DMS 273 treated with DMSO at 0.1 percent for 48 hours (cell line): ENCODE measurements at places on chromosomes 4 and X.

GRCh38 chr4:150942539-150942938 lies 72.5 kb downstream of the LRBA start:
- no peak for DNase-seq

DNA sequence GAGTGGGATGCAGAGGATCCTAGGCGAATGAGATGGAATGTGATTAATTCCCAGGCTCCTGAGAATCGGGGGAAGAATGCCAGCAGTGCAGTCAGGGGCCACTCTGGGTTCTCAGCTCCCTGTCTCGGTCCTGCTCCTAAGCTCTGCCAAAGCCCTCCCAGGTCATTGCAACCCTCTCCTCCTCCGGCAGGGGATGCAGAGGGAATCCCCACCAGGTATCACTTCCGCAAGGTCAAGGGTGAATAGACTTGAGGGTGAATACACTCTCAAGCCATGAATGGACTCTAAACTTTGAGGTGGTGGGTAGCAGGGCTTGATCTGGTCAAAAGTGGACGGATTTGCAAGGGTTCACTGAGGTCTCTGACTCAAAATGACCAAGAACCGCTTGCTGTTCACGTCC lies 139.3 kb upstream of the MXRA5 start:
- no peak for DNase-seq

DNA sequence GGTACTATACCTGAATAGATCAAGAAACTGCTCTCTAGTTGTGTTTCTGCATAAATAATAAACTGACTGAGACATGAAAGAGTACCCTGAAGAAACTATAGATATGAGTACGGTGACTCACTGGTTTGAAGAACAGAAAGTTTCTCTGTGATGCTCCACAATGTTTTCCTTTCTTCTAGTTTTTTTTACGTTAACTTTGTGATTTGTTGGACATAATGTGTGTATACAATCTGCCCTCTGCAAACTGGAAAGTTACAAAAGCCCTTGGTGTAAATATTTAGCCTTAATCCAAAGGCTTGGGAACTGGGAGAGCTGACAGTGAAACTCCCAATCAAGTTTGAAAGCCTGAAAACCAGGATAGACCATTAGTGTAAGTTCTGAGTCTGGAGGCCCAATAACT lies 31.6 kb upstream of the PAPSS1 start:
- no peak for DNase-seq

DNA sequence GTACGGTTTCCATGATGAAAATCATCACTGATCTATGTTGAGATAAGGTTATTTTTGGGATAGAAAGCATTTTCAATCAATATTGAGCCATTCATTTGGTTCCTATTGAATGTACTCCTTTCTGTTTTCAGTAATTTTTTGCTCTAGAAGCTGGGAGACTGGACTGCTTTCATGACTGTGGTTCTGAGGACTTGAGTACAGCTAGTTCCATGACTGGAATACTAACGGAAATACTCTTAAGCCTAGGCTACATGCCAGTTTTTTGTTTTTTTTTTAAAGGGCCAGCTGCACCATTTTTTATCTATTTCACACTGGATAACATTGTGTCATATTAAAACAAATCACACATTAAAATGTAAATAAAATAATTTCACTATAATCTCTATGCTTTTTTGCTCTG lies 16.7 kb downstream of the PRR32 start:
- DNase-seq, result no peak

DNA sequence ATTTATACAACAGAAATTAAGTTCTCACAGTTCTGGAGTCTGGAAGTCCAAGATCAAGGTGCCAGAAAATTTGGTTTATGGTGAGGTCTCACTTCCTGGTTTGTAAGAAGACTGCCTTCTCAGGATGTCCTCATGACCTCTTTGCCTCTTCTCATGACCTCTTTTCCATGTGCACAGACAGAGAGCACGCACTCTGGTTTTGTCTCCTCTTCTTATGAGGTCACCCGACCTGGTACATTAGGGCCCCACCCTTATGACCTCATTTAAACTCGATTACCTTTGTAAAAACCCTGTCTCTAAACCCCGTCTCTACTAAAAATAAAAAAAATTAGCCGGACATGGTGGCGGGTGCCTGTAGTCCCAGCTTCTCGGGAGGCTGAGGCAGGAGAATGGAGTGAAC lies 155.9 kb downstream of the KIT start:
- no peak for DNase-seq

DNA sequence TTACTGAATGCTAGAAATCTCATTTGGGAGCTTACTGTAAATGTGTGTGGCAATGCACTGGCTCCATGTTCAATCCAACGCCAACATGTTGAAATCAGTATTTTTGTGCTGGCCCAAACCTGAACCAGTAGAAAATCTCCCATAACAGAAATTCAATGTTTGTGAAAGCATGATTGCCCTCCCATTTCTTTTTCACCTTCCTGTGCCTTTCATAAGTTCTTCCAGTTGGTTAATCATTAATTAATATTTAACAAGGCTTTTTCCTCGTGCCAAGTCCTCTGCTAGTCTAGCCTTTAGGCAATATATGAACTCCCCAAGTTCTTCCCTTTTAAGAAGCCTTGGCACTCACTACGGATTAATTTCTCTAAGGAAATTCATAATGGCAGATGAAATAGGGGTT lies 1.3 kb upstream of the PLS3 start:
- no peak for DNase-seq

DNA sequence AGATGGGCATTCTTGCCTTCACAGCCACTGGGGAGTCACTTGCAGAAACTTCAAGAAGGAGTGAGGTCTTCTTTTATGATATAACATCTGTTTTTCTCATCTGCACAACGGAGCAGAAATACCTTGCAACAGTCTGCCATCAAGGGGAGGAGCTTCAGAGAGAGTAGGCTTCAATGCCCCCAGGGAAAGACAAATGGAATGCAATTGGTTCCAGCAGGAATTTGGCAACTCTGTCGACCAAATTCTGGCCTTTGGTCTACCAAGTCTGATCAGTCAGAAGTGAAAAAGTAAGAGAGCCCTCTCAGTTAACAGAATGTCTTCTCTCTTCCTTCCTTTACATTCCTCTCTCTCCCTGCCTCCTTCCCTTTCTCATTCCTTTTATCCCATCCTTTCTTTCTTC lies 229.3 kb downstream of the IDS start:
- no peak for DNase-seq

DNA sequence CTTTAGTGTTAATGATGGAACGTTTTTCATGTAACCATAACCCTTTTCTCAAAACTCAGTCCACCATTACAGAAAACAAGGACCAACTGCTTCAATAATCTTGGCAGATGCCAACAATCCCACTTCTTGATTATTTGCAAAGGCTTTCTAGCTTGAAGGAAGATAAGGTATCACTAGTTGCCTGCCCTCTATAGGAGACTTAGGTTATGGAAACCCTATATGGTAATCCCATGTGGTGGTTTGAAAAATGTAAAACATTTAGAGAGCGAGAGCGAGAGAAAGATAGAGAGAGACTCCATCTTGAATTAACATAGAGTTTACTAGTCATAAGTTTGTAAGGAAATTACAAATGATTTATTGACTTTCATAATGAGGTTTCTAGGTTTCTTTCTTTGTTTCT lies 1627.5 kb upstream of the TENM3 start:
- DNase-seq, result no peak

DNA sequence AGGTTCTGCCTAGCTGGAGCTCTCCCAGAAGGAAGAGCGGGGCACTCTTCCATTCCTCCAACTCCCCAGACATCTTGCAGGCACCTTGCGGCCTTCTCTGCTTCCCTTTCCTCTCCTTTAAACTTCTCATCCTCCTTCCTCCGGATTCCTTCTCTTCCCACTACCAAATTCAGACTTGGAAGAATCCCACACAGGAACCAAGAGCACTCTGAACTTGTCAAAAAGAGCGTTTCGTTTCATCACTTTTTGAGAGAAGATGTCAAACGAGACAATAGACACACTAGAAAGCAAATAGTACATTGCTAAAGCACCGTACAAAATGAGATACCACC lies 512 bp upstream of the UCP1 start:
- DNase-seq, result no peak

- no peak for DNase-seq
Observed at GRCh38 chr4:186981161-186981560, 257.5 kb upstream of the FAT1 start.

- no peak for DNase-seq
Observed at GRCh38 chr4:82585690-82586435, 24.1 kb upstream of the TMEM150C start.

DNA sequence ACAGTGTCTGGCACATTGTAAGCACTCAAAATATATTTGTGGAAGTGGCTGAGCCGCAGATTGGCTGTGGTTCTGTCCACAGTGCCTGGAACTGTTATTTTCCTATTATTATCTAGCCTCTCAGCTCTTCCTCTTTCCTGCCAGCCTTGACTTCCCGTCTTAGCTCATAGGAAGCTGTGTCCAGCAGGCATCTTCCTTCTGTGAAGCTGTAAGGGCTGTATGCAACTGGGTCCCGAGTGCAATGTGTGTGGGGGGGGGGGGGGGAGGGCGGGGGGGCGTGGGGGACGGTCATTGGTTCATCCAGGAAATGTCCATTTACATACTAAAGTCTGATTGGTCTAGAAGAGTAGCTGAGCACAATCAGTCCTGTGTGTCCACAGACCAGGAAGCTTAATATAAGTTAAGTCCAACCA lies 210.7 kb downstream of the PDGFRA start:
- DNase-seq, result no peak

- no peak for DNase-seq
Observed at GRCh38 chrX:140092121-140092520, 126.8 kb upstream of the CXorf66 start.

DNA sequence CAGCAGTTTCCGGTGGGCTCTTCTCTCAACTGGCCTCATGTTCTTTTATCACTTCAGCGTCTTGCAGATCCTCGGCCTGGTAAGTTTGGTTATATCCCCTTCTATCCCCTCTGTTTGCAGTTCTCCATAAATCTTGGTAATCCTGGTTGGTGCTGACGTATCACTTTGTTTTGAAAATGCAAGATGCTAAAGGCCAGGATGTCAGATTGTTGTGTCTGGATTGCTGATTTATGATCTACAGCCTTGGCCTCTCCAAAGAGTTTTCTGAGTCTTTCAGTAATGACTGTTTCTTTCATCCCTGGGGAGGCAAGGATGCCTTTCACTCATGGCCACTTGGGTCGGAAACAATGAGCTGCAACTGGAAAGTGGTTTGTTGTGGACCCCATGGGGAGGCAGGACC lies 146.4 kb downstream of the AMMECR1 start:
- no peak for DNase-seq

GRCh38 chr4:119647558-119647957 lies 19.0 kb upstream of the PDE5A start:
- DNase-seq, result no peak

DNA sequence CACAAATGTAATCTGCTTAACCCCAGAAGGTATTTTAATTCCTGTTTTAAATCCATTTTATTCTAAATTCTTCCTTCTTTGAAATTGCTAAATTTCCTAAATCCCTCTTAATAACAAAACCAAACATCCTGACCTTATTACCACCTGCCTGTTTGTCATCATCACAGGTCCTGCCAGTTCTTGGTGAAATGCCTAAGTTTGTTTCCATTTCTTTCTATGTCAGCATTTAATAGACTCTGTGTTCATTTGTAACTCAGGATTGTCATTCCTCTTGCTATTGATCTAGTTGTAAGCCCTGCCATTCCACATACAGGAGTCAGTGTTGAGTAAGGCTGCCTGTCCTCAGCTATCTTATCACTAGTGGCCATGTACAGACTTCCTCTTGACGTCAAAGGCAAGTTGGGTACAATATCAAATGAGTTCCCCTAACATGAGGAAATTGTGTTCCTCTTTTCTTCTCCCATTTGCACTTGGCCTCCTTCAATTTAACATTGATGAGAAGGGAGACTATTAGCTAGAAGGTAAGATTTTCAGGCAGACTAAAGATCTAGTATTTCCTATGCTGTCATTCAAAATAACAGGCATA lies 440.1 kb downstream of the AFF2 start:
- no peak for DNase-seq

GRCh38 chr4:40046311-40046980 lies 10.2 kb upstream of the N4BP2 start:
- no peak for DNase-seq

DNA sequence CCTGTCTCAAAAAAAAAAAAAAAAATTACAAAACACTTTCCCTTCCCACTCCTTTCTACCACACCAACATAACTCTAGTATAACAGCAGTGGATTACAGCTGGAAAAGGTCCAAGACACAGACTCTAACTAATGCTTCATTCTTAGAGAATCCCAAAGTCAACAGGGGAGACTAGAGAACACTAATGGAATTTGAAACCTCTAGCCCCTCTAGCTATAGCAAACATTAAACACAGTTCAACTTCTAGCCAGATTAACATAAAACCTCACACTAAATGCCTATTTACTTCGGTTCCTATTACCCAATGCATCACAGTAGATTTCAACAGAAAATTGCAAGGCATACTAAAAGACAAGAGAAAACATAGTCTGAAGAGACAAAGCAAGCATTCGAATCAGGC lies 10.5 kb upstream of the DHX15 start:
- DNase-seq, result no peak

DNA sequence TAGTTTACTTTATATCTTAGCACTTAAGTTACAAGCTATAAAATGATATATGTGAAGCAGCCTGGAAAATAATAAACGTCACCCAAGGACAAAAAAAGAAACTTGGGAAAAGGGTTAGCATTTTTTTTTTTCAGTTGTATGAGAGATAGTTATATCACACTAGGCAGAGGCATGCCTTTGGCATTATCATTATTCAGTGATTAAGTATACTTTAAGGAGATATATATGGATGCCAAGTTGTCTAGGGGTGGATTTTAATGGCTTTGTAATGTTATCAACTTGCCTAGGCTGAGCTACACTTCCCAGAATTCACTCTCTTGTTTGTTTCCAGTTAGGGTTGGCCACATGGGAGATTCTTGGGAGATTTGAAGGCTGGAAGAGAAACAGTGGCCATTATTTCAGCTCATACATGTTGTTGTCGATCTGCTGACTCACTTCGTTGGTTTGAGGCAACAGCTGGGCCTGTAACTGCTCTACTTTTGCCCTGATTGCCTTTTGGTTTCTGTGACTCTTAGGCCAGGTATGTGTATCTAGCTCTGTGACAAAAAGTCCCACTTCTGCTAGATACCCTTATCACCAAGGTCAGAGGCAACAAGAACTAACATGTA lies 11.5 kb upstream of the SRPX start:
- DNase-seq, result no peak

DNA sequence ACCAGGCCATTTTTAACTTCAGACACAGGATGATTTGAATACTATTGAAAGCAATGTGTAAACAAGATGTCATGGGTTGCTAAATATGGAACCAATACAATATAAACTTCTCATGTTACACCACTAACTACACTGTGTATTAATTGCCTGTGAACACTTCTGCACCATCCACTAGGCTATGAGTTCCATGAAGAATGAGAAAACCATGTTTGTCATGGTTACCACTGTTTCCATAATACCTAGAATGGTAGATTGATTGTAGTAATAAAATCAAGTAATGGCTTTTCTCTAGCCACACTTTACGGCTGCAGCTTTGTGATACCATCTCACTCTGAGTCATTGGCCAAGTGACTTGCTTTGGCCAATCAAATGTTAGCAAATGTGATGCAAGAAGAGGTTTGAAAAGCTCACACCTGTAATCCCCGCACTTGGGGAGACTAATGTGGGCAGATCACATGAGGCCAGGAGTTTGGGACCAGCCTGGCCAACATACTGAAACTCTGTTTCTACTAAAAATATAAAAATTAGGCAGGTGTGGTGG lies 19.9 kb upstream of the CYBB start:
- no peak for DNase-seq

- no peak for DNase-seq
Observed at GRCh38 chr4:31362756-31363155, 642.6 kb downstream of the PCDH7 start.
